AG04449 (cell line): ENCODE measurements at places on chromosomes 7 and 10.
A peak's percentile ranks its signal among the peaks of the same experiment; 100 is the strongest.

DNA sequence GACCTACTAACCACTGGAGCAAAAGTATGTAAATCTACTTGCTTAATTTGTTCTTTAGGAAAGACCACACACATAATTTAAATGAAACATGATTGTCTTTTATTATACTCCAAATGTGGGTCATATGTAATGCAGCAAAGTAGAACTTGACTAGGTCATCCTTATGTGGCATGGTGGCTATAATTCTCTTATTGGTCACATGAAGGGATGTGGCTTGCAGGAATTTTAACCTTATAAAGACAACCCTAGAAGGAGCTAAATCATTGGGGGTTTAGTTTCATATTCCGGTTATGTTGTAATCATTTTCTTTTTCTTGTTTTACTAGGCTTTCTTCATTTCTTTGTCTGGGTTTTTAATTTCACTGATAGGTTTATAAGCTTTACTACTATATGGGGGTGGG, 93.9 kb downstream of the SEPTIN7 start:
- no peak for DNase-seq

DNA sequence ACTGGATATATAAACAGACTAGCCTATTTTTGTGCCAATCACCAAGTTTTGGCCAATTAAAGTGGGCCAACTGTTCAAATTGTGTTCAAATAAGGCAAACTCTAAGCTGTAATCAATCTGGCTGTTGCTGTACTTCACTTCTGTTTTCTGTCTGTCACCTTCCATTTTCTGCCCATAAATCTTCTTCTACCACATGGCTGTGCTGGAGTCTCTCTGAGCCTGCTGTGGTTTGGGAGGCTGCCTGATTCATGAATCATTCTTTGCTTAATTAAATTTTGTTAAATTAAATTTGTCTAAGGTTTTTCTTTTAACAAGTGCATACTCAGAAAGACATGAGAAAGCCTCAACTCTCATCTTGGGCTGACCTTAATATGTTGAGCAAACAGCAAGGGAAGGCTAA, 172.6 kb upstream of the VIPR2 start:
- DNase-seq, result no peak

- no peak for DNase-seq
These were observed 11.5 kb upstream of the SP8 start for GRCh38 chr7:20798081-20798693.

- no peak for DNase-seq
These were observed 60.6 kb downstream of the MAP3K8 start for GRCh38 chr10:30494558-30494957.

GRCh38 chr7:159031750-159032149, 112.9 kb downstream of the VIPR2 start:
- no peak for DNase-seq

DNA sequence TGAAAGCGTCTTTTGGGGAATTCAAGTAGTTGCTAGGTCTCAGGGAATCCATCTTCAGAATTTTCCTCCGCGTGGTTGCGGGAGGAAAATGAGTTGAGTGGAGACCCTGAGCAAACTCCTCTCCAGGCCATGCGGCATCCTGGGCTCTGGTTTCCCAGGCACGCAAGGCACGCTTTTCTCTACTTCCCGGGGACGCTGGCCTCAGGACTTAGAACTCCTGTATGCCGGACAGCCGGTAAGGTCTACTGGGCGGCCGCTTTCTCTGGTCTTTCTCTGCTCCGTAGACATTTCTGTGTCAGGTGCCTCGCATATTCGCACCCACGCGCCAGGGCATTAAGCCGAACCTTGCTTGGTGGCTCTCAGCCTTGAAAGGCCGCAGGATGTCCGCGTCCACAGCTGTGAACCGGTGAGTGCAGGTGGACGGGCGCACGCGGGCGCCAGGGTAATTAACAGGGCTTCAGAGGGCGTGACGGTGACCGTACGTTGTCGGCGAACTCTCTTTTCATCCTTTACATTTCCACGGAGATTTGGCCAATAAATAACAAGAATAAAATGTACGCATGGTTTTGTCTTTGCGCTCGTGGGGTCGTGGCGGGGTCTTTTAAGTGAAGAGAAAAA, 992 bp upstream of the RBM20 start:
- DNase-seq, result no peak

- no peak for DNase-seq
These were observed 728 bp downstream of the CAV2 start for GRCh38 chr7:116500078-116500853.

GRCh38 chr7:131959106-131959812, 402.8 kb upstream of the PODXL start:
- no peak for DNase-seq

DNA sequence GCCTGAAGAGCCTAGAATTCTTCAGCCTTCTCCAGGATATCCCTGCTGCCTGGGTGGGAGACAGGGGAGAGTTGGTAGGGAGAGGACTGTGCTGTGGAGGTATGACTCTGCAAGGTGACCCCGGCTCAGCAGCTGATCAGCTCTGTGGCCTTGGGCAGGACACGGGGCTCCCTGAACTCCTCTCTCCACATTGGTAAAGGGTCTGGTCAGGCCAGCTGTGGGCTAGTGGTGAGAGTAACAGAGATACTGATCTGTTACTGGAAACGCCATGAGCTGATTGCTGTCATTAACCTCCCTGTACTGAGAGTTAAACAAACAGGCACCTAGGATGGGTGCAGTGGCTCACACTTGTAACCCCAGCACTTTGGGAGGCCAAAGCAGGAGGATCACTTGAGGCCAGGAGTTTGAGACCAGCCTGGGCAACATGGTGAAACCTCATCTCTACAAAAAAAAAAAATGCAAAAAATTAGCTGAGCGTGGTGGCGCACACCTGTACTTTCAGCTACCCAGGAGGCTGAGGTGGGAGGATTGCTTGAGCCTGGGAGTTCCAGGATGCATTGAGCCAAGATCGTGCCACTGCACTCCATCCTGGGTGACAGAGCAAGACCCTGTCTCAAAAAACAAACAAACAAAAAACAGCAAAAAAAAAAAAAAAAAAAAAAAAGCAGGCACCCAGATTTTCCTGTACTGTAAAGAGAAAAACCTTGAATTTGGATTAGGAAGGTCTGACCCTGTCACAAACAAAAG, 151.5 kb downstream of the CUX1 start:
- no peak for DNase-seq

DNA sequence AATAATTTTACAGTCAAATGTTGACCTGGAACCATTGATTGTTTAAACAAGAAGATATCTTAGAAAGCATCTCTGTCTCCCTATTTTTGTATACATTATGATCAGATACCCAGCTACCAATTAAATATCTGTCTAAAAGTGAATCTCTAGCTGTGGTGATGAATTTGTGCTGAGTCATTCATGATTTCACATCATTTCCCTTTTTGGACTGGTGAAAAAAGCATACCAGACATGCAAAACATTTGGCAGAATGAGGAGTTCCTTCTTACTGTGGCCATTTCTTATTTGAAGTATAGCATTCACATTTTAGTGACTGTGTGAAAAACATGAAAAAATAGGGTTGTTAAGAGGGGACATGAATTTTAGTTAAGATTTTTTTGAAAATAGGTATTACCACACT, 98.0 kb upstream of the GATA3 start:
- DNase-seq, result peak; percentile 44

GRCh38 chr10:86400705-86401587, 34.4 kb upstream of the GRID1 start:
- DNase-seq, result no peak

DNA sequence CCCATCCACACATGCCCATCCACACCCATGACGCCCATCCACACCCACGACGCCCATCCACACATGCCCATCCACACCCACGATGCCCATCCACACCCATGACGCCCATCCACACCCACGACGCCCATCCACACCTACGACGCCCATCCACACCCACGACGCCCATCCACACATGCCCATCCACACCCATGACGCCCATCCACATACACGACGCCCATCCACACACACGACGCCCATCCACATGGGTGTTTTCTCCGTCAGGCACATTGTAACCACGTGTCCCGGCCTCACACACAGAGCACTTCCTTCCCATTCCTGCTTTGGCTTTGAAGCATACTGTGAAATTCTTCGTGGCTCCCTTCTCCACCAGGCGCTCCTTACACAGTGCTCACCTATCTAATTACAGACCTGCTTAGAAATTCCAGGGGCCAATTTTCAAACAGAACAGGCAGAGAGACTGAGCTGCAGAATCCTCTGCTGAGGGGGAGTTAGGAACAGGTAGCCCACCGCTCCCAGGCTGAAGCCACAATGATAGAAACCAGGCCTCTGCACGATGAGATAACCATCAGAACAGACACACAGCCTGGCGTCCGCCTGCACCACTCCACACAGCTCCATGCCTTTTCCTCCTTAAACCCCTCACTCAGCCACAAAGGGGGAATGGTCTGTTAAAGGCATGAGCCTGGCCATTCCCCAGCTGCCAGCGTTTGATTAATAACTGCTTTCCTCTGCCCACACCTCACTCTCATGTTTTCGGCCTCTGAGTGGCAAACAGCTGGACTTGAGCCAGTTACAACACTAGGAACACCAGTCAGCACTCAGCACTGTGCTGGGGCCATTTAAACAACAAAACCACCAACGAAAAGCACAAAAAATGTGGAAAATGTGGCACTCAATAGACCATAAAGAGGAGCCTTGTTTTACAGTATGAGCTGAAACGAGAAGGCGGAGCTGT, 501.6 kb downstream of the PTPRN2 start:
- DNase-seq, result no peak

DNA sequence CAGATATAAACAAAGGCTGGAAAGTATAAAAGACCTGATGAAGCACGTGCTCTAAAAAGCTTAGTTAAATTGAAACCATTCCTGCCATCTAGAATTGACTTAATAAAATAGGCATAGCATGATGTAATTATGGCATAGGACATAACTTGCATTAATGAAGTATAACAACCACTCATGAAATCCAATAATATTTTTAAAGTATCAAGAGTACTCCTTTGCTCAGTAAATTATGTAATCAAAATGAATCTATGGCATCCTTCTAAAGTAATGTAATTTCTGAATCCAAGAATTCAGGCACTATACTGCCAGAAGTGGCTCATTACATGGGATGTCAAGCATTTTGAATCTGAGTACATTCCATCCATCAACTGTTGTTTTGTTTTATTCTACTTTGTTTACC, 548.5 kb upstream of the NRP1 start:
- no peak for DNase-seq

DNA sequence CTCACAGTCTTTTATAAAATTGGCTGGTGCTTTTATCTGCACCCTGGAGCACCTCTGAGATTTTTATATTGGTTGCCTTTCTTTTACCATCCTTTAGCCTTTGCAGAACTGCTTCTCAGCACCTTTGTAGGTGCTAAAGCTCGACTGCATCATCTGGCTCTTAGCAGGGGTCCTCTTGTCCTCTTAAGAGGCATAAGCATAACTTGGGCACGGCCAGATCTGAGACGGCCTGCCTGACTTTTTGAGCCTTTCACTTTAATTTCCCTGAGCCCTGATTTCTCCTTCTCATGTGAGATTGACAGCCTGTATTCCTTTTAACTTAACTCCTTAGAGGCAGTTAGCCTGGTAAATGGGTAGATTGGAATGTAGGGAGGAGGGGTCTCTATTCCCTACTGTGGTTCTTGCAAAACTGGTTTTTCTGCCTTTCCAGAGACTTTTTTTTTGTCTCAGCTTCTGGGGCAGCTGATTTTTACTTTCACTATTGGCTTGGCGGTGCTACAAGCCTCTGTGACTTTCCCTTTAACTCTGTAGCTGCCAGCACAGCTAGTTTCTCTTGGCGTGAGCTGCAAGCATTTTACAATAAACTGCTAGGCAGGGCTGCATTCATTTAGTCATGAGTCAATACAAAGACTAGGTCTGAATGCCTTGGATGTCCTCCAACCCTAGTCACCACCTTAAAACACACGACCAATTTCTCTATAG, 24.0 kb downstream of the ZPBP start:
- DNase-seq, result no peak

DNA sequence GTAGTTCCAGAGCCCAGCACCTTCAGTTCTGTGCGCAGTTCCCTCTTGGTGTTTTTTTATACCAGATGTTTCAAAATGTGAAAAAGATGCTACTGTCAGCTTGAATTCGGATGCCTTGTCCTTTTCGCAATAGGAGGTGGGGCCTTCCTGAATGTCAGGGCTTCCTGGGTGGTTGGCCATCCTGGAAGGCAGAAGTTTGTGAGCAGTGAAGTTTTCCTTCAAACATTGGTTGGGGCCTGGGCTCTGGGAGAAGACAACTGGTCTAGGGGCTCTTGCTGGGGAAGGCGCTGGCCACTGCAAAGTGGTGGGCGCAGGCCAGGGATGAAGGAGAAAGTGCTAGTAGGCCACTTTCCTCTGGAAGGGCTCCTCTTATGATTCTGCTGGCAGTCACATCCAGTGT, 56.8 kb upstream of the JAZF1 start:
- DNase-seq, result no peak

DNA sequence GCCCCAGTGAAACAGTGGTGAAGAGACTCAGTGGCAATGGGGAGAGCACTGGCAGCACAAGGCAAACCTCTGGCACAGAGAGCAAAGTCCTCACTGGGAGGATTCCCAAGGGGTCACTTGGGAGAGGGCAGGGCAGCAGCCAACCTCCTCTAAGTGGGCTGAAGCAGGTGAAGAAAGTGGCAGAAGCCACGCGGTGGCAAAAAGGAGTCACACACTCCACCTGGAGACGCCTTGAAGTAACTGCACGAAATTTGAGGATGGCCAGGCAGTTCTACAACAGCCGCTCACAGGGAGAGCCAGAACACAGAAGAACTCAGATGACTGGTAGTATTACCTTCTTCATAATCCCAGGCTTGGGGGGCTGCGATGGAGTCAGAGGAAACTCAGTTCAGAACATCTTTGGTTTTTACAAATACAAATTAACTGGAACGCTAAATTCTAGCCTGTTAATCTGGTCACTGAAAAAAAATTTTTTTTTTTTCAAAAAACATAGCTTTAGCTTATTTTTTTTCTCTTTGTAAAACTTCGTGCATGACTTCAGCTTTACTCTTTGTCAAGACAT, 574 bp upstream of the IL6 start:
- DNase-seq, result no peak

- DNase-seq, result no peak
These were observed 159.7 kb upstream of the VWC2 start for GRCh38 chr7:49613759-49614158.

- DNase-seq, result no peak
These were observed 213.5 kb upstream of the MBL2 start for GRCh38 chr10:52986125-52986524.

- no peak for DNase-seq
These were observed 980.9 kb downstream of the GATA3 start for GRCh38 chr10:9035355-9035754.

DNA sequence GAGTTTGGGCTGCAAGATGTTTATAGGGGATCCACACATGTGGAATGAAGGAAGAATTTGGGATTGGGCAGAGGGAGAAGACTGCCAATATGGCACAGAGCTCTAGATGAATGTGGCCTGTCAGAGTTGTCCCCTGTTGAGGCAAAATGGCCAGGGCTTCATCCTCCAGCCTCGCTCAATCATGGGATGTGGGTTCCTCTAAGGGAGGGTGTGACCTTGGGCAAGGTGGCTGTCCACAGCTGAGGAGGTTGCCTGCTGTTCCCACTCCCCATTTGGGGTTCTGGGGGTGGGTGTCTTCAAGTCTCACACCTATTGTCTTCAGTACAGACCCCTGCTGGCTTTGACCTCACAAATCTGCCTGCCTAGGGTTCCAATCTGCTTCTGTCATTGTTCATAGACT, 121.6 kb upstream of the FAM204A start:
- DNase-seq, result no peak

- DNase-seq, result no peak
These were observed 162.3 kb downstream of the SVIL start for GRCh38 chr10:29472301-29473086.
